CD4-positive, alpha-beta T cell treated with Interleukin-17A for 1 hour (primary cell): ENCODE measurements at places on chromosomes 6 and 20.

GRCh38 chr6:110859335-110859792, 15.2 kb upstream of the AMD1 start:
- no peak for DNase-seq

DNA sequence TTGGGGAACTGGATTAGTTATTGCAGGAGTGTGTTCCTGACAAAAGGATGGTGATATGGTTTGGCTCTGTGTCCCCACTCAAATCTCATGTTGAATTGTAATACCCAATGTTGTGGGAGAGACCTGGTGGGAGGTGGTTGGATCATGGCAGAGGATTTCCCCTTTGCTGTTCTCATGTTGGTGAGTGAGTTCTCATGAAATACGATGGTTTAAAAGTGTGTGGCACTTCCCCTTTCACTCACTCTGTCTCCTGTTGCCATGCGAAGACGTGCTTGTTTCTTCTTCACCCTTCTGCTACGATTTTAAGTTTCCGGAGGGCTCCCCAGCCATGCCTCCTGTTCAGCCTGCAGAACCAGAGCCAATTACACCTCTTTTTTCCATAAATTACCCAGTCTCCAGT, 16.2 kb upstream of the TREM1 start:
- DNase-seq = no peak

GRCh38 chr6:12262236-12263061, 27.7 kb upstream of the EDN1 start:
- DNase-seq = no peak

DNA sequence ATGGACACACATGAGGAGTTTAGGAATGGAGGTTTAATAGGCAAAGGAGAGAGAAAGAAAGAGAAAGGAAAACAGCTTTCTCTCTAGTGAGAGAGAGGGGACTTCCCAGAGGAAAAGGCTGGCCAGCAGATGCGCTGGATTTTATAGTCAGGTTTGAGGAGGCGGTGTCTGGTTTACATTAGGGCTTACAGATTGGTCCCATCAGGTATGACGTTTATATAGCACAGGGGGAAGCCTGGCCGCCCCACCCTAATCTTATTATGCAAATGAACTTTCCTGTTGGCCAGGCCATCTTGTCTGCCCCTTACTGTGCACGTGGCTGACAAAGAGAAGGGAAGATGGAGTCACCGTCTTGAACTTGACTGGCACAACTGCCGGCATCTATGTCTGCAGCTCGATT, 86.6 kb upstream of the QKI start:
- no peak for DNase-seq

- DNase-seq = no peak
Observed at GRCh38 chr6:21726676-21727075, 133.1 kb downstream of the SOX4 start.
